ENCODE measurements at places on chromosomes 13 and 19. TPM values are rescaled to one million over a fixed set of nuclear protein-coding genes. Genes with fewer than 3 reads are reported as not detected.
A peak's percentile ranks its signal among the peaks of the same experiment; 100 is the strongest.

The CNFN gene
- not detected for total RNA-seq

The ZNF865 gene
- total RNA-seq: 1.4 TPM

The GGN gene
- not detected for total RNA-seq

The PTPRS gene
- total RNA-seq: 49.7 TPM

DNA sequence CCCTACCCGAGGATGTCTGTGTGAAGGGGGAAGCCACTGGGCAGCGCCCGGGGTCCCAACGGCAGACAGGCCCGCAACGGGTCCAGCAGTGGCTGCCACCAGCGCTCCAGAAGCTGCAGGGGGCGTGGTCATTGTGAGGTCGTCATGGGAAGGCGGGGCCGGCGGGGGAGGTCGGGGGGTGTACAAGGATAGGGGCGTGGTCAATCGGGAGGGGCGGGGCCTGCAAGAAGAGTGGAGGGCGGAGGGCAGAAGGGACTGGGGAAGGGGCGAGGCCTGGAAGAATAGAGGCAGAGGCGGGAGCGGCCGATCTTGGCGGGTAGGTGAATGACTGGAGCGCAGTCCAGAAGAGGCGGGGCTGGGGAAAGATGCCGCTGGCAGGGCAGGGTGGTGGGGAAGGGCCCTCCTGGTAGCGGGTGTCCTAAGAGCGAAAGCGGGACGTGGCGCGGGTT lies 4.4 kb downstream of the FUZ start:
- peak; percentile 96 for DNase-seq

DNA sequence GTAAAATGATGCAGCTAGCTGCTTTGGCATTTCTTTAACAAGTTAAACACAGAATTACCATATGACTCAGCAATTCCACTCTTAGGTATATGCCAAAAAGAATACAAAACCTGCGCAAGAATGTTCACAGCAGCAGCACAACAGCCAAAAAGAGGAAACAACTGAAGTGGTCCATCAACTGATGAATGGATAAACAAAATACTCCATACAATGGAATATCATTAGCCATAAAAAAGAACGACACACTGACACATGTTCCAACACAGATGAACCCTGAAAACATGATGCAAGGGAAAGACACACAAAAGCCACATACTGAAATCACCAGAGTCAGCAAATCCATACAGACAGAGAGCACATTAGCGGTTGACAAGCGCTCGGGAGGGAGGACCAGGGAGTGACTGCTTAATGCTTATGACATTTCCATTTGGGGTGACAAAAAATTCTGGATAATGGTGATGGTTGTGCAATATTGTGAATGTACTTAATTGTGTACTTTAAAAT lies 3.0 kb downstream of the PCID2 start:
- DNase-seq: peak; percentile 12

GRCh38 chr19:35122687-35123551 lies 7.3 kb downstream of the FXYD3 start:
- no peak for DNase-seq

GRCh38 chr13:100872761-100873160 lies 198.2 kb upstream of the TMTC4 start:
- DNase-seq: no peak

DNA sequence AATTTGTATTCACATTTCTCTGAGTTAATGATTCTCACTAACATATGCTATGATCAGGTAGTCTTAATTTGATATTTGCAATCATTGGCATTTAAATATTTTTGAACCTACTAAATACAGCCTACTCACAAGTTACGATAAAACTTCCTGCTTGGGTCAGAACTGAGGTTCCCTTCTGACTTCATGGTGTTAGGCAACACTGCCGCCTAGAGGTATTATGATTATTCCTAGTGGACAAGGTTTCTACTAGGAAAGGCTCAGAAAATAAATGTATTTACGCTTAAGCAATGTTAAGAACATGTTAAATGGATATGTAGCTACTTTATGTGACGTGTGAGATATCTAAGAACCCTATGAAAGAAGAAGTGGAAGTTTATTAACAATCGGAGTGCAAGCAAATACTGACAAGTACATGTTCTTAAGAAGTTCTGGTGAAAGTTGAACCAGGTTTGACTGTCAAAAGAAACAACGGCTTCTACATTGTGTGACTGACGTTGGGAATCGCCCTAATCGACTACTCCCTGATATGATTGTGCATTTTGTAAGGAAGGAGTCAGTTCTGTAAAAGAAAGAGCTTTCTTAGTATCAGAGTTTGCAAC lies 1395.8 kb downstream of the SLITRK5 start:
- no peak for DNase-seq

DNA sequence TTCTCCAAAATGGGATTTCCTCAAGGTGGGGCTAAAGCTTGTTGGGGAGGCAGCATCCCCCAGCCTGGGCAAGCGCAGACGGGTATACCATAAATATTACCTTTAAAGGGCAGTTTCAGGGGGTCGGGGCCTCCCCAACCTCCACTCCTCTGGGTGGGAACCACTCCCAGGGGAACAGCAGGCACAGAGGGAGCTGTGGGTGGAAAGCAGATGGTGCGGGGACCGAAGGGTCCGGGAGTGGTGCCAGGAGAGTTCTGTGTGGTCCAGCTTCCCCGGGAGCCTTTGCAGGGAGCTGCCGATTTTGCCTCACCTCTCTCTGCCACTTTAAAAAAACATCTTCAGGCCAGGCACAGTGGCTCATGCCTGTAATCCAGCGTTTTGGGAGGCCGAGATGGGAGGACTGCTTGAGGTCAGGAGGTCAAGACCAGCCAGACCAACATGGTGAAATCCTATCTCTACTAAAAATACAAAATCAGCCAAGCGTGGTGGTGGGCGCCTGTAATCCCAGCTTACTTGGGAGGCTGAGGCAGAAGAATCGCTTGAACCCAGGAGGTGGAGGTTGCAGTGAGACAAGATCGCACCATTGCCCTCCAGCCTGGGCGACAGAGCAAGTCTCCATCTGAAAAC lies 5.5 kb downstream of the MAST3 start:
- DNase-seq: no peak

GRCh38 chr13:50599046-50599445 lies 244.4 kb downstream of the DLEU7 start:
- DNase-seq: no peak

DNA sequence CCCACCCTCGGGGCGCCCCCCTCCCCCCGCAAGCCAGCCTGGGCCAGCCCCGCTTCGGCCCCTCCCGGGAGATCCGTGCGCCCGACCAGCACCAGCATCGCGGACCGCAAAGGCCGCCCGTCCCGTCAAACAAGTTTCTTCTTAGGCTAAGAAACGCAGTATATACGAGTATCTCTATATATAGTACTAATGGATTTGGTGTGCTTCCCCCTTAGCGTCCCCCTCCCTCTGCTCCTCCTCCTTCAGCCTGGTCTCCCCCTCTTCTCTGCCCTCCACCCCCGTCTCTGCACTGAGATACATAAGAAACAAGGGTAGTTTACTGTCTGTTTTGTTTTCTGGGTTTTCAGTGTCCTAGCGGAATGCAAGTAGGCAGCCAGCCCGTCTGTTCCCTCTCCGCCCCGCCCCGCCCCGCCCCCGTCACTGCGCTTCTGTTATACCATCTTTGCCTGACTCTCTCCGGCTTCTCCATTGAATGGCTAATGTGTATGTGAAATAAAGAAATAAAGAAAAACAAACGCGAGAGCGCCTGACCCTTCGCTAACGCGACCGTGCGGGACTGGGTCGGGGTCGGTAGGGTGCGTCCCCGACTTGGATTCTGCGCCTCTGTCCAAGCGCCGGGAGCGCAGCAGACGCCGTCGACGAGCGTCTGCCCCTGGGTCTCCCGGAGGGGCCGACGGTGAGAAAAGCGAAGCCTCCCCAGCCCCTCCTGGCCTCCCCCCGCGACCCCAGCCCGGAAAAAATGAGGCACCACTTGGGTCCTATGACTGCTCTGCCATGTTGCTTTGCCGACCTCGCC lies 4.2 kb downstream of the LYL1 start:
- DNase-seq: peak; percentile 81

DNA sequence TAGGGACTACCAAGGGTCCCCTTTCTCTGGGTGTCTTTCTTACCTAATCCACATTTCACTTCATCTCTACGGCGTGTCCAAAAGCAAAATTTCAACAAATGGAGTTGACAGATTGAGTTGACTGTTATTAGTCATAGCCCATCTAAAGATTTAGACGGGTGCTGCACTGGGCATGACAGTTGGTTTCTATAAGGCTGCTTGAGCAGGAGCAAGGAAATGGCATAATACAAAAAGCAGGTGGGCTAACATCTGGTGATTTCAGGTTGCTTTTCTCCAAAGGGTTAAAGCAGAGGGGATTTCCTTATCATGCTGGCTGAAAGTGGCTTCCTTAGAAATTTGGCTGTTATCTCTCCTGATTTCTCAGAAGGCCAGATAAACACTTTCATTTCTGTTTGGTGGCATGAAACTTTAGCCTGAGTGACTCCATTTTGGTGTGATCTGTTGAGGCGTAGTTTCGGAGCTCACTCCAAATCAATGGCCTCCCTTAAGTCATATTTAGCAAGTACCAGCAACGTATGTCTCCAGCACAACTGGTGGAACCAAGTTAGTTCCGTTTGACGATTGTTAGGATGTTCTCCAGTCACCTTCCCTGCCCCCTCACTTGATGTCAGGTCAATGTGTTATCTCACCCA lies 440.4 kb downstream of the FGF9 start:
- DNase-seq: no peak

- DNase-seq: no peak
Measured at GRCh38 chr13:44416744-44417143, 43.1 kb downstream of the SERP2 start.

- no peak for DNase-seq
Measured at GRCh38 chr13:90908792-90909191, 438.7 kb upstream of the MIR17HG start.

- no peak for DNase-seq
Measured at GRCh38 chr13:76982061-76982460, 9.8 kb upstream of the CLN5 start.

DNA sequence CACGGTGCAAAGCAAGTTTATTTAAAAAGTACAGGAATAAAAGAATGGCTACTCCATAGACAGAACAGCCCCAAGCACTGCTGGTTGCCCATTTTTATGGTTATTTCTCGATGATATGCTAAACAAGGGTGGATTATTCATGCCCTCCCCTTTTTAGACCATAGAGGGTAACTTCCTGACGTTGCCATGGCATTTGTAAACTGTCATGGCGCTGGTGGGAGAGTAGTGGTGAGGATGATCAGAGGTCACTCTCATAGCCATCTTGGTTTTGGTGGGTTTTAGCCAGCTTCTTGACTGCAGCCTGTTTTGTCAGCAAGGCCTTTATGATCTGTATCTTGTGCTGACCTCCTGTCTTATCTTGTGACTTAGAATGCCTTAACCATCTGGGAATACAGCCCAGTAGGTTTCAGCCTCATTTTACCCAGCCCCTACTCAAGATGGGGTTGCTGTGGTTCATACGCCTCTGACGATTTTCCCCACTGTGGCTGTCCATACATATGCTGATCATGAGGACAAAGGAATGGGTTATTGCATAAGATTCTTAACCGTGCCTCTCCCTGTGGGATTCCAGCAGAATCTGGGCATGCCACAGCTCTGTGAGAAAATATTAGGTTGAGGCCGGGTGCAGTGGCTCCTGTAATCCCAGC lies 36.9 kb upstream of the ZNF507 start:
- DNase-seq: no peak

Measured in liver (tissue), 10 donors.